H7 (cell line): ENCODE measurements at places on chromosomes 4 and X. TPM values are rescaled to one million over a fixed set of nuclear protein-coding genes. Genes with fewer than 3 reads are reported as not detected.

Gene CRMP1
- total RNA-seq = 101 and 106 TPM in 2 replicates

Gene MID1IP1
- total RNA-seq = 212 and 232 TPM in 2 replicates

Gene XAGE1A
- not detected in 2 replicates for total RNA-seq

Gene SULT1B1
- not detected in 2 replicates for total RNA-seq

Gene CITED1
- total RNA-seq = 1.3 and 1.4 TPM in 2 replicates

GRCh38 chr4:132587626-132588025 is 561.5 kb upstream of the PCDH10 start:
- DNase-seq = no peak

GRCh38 chr4:4689694-4690440 is 148.0 kb upstream of the STX18 start:
- no peak for DNase-seq

GRCh38 chr4:171667906-171668305 is 145.3 kb upstream of the GALNTL6 start:
- DNase-seq = no peak

DNA sequence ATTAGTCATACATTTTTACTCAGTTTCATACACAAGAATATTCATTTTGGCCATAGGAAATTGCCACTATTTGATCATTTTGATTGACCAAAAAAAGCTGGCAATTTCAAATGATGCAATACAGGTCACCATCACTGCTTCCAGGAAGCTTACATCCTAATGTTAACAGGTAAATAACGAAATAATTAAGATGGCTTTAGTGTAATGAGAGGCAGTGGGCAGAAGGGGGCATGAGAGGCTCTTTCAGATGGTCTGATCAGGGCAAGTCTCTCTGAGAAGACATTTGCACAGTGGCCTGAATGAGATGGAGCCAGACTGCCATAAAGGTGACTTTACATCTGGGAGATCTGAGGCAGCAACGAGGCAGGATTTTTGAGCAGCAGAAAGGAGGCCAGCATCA is 170.7 kb downstream of the SLIT2 start:
- DNase-seq = peak; percentile 19

GRCh38 chrX:152450076-152450475 is 1.0 kb downstream of the GABRA3 start:
- DNase-seq = no peak

DNA sequence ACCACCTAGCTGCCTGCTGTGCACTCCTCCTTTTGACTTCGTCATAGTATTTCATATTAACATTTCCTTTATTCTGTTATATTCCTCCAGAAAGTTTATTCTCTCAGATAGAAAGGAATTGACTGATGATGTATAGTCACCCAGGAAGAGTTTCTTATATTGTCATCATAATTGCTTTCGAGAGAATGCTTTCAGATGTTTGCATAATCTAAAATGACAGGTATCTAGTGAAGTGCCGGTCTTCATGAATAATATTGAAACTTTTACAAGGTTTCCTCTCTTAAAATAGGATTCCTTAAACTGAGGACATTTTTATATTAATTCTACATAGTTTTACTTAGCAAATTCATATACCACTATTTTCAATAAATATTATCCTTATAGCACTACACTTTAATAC is 10.1 kb downstream of the SEC24D start:
- no peak for DNase-seq

DNA sequence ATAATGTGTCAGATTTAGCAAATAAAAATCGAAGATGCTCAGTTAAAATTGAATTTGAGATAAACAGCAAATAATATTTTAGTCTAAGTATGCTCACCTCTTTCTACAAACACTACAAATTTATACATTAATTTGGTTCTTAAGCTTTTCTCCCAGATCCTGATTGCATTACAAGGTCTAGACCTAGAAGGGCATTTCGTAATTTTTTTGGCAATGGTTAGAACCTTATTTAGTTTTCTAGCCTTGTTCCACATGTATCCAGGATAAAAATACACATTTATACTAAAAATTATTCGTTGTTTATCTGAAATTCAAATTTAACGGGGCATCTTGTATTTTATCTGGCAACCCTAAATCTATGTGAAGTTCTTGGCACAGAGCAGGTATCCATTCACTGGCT is 2.5 kb upstream of the CDKL5 start:
- no peak for DNase-seq

GRCh38 chr4:48016141-48017107 is at the start of the genes CNGA1 and NIPAL1:
Gene CNGA1 (minus strand): TSS chr4:48016681. CDS start chr4:47952689, 63,992 bp downstream.
Gene NIPAL1 (plus strand): TSS chr4:48016772. CDS start chr4:48016840, 68 bp downstream.
- DNase-seq = peak; percentile 97

GRCh38 chr4:94621491-94622080 is 136.2 kb upstream of the BMPR1B start:
- peak; percentile 13 for DNase-seq

DNA sequence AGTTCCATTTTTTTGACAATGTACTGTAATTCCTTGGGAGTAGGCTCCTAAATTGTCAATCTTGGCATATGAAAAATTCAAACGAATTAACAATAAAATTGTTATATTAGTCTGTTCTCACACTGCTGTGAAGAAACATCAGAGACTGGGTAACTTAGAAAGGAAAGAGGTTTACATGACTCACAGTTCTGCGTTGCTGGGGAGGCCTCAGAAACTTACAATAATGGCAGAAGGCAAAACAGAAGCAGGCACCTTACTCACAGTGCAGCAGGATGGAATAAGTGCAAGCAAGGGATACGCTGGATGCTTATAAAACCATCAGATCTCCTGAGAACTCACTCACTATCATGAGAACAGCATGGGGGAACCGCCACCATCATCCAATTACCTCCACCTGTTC is 246.4 kb upstream of the TRAM1L1 start:
- no peak for DNase-seq

DNA sequence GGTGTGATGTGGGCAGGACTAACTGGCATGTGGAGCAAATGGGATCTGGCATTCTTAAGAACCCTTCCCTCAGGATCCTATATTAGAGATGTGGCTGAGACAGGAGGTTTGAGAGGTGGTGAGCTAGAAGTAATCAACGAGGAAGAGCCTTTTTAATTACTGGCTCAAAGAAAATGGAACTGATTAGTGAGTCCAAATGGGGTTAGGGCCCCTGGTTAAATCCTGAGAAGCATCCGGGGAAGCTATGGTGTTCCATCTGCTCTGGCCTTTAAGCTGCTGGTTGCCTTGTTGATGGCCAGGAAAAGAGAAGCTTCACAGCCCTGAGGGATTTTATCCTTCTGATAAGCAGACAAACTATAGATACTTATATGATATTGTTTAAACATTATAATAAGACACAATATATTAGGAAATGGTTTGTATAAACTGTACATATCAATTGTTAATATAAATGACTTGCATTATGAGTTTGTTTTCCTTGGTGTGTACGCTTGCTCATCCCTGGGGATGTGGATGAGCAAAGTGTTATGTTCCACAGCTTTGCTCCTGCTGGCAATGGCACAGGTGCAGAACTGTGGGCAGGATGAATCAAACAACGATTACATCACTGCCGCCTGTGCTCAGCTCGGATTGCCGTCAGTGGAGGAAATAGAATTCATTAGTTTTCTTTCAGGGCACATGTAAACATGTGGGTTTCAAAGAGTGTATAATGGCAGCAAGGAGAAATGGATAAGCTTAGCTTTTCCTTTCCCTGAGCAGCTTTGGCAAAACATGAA is 328.6 kb upstream of the ARX start:
- no peak for DNase-seq

DNA sequence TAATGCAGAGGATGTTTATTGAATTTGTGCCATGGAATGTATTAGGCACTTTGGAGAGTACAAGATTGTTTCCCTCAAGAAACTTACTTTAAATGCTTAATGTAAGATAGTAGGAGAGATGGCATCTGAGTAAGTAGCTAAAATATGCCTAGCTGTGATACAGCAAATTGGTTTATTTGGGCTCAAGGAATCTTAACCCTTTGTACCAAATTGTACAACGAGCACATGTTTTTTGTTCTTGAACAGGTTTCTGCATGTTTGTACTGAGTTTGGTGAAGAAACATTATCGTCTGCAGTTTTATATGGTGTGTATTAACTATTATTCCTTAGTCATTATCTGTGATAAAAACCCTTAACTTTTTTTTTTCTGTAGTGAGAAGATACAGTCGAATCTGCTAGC is 48.6 kb downstream of the CDS1 start:
- no peak for DNase-seq

GRCh38 chrX:121011254-121011653 is 25.7 kb upstream of the CT47A1 start:
- DNase-seq = no peak

GRCh38 chrX:129323115-129323514 is 200.2 kb downstream of the SMARCA1 start:
- DNase-seq = no peak

DNA sequence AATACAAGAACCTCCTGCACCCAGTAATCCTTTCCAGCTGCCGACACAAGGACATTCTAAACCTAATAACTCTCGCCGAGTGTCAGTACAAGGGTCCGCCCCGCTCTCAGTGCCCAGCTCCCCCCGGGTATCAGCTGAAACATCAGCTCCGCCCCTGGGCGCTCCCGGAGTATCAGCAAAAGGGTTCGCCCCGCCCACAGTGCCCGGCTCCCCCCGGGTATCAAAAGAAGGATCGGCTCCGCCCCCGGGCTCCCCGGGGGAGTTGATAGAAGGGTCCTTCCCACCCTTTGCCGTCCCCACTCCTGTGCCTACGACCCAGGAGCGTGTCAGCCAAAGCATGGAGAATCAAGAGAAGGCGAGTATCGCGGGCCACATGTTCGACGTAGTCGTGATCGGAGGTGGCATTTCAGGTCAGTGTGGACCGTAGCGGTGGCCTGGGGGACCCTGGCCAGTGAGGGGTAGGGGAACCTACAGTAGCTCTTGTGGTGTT is at the start of gene MAOA:
TSS of gene MAOA (plus strand) at position 295 of the 490 bp plus-strand sequence. CDS start at position 338, 43 bp downstream.
- DNase-seq = peak; percentile 61

GRCh38 chrX:16113978-16114565 is 9.3 kb upstream of the GRPR start:
- no peak for DNase-seq

DNA sequence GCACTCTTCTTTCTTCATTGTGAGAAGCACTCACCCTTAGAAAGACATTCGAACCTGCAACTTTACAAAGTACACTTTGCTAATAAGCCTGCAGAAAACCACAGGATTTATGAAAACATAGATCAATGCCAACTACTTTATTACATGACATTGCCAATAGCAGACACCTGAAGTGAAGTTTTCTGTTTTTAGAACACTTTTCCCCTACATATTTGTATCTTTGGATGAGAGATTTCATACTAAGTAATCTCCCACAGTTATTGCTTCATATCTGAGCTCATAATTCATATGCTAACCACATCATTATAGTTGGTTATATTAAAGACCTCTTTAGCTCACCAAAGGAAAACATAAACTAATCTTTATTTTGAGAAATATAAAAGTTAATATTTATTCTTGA is 276.5 kb upstream of the CTSO start:
- no peak for DNase-seq

DNA sequence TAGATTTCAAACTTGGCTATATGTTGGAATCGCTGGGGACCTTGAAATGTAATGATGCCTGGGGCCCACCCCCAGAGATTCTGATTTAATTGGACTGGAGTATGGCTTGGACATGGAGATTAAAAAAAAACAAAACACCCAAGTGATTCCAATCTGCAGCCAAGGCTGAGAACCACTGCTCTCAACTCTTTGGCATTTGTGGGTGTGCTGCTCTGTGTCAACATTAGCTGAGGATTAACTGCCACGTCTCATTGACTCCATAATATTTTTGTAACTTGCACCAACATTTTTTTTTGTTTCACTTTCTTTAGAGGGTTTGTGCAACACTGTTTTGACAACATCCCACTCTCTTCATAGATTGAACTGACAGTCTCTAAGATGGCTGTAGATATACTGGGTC is 41.1 kb upstream of the PDK3 start:
- no peak for DNase-seq

GRCh38 chr4:162497564-162498167 is 333.9 kb upstream of the FSTL5 start:
- DNase-seq = peak; percentile 13

DNA sequence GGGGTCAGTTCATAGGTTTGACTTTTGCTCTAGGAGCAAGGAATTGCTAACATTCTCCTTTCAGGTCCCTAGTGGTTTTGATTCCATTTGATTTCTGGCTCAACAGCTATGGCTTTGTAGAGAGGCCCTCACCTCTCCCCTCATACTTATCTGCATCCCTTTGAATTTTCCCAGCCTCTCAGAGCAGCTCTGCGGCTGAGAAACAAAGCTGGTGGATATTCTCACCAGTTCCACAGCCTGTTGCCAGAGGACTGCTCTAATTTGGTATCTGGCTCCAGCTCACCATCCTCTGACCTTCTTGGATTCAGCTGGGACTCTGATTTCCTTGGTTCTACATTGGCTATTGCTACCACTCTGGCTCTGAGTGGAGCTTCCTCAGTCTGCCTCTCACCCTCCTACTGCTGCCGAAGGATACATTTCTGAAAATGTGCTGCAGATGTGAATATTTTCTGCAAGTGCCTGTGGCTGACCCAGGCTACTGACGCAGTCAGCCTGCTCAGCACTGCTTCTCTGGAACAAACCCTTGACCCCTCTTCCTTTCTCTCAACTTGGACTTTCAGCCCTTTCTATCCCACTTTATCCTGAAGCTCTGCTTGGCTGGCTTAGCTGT is 110.9 kb upstream of the ENPEP start:
- no peak for DNase-seq

- DNase-seq = no peak
Observed at GRCh38 chr4:150181536-150181935, 103.3 kb downstream of the DCLK2 start.

GRCh38 chr4:88435987-88436693 is 20.8 kb upstream of the HERC5 start:
- DNase-seq = no peak

DNA sequence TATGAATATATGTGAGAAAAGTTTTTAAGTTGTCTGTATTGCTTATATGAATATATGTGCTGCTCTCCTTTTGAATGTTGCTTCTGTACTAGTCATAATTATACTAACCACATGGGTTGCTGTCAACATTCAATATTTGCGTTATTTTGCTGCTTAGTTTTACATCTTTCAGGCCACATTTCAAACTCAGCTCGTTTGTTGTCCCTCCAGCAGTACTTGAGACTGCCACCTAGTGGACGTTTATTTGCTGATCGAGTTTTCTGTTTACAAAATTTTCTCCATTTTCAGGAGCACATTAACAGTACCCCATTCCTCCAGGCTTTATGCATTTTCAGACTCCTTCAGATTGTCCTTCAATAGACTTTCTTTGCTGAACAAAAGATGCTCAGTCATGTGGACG is 75.8 kb downstream of the NUDT11 start:
- peak; percentile 23 for DNase-seq

DNA sequence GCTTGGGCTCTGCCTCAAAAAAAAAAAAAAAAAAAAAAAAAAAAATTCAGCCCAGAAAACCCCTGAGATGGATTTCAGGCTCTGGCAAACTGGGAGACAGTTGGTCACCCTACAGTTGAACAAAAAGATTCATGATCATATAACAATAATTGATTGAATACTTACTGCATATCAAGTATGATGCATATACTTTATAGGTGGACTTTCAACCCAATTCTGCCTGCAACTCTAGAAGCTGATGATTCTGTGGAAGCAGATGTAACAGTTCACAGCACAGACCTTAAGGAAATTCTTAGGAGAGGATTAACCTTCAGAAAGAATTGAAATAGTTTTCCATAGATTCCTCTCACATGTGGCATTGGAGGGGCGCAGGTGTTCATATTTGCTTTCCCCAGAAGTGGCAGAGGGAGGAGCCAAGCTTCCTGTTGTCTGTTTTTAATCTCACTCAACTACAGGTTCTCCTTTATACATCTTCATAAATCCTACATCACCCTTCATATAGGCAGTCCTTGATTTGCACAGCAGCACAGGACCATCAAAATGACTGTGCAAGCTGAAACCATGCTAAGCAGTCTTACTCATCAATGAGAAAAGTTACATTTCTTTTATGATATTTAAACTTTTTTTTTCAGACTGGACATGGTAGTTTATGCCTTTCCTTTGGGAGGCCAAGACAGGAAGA is 149.4 kb upstream of the KLF3 start:
- DNase-seq = no peak

GRCh38 chr4:176156656-176157055 is 38.7 kb downstream of the SPATA4 start:
- no peak for DNase-seq
